ENCODE measurements at places on chromosomes 12 and 14.
A peak's percentile ranks its signal among the peaks of the same experiment; 100 is the strongest.

GRCh38 chr12:56590237-56590830 lies 39.8 kb downstream of the BAZ2A start:
- DNase-seq, result no peak

DNA sequence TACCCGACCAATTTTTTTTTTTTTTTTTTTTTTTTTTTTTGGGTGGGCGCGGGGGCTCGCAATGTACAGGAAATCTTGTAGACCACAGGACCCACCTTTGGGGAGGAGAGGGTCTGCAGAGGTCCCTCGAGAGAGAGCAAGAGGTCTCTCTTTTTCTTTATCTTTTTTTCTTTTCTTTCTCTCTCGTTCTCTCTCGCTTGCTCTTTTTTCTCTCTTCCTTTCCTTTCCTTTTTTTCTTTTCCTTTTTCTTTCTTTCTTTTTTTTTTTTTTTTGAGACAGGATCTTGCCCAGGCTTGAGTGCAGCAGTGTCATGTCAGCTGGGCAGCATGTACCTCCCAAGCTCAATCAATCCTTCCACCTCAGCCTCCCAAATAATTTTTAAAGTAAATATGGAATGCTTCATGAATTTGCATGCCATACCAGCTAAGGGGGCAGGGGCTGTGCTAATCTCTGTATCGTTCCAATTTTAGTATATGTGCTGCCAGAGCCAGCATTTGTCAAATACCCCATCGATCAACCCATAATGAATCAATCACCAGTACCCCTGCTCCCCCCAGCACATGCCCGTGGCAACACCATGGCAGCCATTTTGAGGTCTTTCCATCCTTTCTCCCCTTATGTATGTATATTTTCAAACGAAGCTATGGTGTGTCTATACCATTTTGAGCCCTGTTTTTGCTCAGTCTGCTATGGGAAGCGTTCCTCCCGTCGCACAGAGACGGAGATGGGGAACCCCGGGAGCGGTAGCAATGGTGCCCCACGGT lies 9.3 kb downstream of the PAPLN start:
- DNase-seq, result no peak

- DNase-seq, result no peak
Observed at GRCh38 chr12:51773145-51773869, 75.2 kb downstream of the FIGNL2 start.

GRCh38 chr12:26690601-26691000 lies 142.4 kb downstream of the ITPR2 start:
- no peak for DNase-seq

- DNase-seq, result no peak
Observed at GRCh38 chr14:100285913-100286400, 20.3 kb downstream of the SLC25A29 start.

- DNase-seq, result no peak
Observed at GRCh38 chr14:99685151-99685591, 1.1 kb downstream of the CYP46A1 start.

- no peak for DNase-seq
Observed at GRCh38 chr14:68945190-68945584, 33.9 kb downstream of the ACTN1 start.

- no peak for DNase-seq
Observed at GRCh38 chr12:77940567-77940966, 109.9 kb downstream of the NAV3 start.

DNA sequence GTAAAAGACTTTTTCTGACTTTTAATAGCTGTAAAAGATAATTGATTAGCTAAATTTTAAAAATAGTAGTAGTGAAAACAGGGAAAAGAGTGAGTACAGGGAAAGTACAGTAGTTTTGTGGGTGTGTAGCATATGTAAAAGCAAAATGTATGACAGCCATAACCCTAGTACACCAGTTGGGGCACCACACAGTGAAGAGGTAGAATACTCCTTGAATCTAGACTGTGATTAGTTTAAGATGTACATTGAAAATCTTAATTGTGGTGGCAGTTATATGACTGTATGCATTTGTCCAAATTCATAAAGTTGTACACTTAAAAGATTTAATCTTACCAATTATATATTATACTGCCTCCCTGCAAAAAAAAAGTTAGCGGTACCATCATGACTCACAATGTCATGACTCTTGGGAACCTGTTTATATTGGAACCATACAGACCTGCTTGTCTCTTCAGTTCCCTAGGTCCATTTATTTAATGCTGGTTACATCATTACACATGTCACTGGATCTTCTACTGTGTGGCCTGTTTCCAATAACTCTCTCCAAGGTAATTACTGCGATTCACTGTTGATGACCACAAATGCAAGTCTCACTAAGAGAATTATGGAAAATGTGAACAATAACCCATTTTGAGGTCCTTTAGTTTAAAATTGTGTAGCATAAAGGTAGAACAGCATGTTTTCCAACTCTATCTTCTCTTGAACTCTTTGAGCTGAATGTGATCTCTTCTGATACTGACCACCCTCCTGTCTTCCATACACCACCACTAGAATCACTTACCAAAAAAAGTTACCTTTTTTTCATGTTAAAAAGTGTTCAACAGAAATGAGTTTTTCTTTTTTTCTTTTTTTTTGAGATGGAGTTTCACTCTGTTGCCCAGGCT lies 264.2 kb upstream of the AMIGO2 start:
- DNase-seq, result no peak

DNA sequence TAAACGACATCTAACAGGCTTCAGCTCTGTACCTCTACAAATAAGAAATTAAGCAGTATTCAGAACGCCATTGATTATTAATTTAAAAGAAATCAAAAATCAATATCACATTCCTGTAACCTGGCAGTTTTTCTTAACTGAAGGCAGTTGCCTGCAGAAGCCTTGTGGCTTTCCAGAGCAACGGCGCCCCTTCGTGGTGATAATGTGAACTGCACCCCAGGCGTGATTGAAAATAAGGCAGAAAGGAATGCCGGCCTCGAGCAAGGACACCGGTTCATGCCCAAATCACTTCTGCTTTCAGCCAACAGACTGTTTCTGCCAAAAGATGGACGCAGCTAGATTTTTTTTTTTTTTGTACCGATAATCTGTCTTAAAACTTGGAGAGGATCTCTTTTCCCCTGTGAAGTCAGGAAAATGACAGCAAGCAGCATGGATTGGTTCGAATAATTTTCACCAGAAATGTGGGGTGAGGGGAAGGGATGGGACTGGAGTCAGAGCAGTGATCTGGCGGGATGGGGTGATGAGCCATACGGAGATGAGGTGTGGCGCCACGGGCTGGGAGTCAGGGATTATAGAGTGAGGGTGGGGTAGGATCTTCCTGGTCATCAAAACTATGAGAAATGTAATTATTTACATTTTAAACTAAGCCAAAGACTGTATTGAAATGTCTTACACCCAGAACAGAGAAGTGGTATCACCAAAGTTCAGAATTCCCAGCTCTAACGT lies 473.0 kb downstream of the DPF3 start:
- peak; percentile 69 for DNase-seq

DNA sequence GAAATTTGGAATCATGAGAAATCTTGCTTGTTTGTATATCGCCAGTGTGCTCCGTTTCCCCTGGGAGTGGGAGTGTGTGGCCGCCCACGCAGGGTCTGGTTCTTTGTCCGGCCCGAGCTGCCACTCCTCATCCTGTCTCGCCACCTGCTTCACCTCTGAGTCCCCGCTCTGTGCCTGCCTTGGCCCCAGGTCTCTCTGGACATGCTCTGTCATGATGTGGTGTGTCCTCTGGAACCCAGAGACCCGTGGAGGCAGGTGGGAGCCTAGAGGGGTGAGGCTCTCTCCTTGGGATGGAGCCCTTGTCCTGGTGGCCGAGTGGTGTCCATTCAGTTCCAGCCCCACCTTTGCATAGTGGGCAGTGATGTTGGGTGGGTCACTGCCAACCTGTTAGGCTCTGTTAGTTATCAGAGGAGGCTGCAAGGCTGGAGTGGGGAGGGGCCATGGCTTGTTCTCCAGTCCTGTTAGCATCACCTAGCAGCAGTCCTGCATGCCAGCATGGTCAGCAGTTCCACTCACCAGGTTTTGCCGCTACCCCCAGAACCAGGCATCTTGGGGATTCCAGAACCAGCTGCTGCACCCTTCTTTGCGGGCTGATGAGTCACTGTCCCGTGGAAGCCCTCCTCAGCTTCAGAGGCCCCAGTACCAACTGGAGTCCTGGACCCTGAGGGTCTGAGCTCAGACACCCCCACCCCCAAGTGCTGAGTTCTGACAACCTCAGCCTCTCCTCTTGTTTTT lies 76.5 kb downstream of the EP400 start:
- no peak for DNase-seq

- no peak for DNase-seq
Observed at GRCh38 chr14:91774140-91775096, 42.5 kb upstream of the CATSPERB start.

DNA sequence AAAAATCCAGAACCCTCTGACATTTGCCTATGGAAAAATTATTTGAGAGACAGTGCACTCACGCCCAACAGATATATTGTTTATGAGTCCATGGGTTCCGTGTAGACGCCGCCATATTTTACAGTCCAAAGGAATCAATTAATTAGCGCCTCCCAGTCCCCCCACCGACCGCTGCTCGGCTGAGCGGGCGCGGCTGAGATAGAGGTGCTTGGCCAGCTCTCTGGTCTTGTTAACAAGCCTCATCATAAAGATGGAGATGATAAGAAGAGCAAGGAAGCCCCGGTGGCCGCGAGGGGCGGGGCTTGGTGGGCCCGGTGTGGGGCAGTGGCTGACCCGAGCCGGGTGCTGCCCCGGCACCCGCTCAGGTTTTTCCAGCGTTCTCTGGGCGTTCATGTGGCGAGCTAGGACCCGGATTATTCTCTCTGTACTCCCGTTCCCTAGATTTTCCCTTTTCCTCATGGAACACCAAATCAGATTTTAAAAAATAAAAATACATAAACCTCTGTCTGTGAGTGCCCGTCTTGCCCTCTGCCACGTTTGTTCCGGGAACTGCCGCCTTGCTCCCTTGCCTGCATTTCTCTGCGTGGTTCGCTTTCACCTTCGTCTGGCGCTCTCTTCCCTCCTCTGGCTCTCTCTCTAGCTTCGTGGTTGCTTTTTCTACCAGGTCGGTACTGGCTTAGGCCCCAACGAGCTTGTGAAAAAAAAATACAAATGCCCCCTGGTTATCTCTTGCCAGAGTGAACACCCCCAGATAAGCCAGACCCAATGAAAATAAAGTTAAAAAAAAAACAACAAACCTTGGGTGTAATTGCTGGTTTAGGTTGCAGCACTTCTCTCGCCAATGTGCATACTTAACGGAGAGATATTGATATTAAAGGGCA lies 9.0 kb downstream of the HOXC12 start:
- peak; percentile 56 for DNase-seq

- DNase-seq, result peak; percentile 95
Observed at GRCh38 chr14:90235179-90235976, 21.0 kb upstream of the PSMC1 start.

DNA sequence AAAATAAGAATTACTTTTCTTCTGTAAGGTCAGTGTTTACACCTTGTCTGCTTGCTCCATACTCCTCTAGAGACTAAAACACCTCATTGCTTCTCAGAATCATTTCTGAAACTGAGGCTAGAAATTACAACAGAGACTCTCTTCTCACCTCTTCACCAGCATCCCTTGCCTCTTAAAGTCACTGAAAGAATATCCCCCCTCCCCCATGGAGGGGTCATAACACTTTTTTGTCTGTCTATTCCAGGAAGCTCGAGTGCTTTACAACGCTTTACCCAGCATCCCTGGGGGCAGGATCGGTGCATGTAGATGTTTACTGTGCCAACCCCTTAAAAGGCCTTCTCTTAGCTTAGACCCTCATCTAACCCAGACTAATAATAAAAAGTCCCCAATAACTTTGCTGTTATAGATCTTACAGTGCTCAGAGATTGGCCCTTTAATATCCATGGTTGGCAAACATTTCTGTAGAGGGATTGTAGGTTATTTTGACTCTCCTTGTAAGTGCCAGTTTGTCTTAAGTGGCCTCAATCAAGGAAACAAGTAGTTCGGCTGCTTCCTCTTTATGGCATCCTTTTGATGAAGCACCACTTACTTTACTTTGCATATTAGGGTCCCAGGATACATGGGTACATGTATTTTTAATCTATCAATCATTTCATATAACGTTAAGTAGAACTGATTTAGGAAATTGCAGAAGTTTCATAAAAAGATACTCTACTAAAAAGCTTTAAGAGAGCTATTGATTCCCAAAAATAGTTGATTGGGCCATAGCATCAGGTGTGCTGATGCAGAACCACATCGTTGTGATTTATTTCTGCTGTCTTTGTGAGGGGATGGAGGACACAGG lies 29.3 kb downstream of the PRKCH start:
- DNase-seq, result no peak

- DNase-seq, result no peak
Observed at GRCh38 chr14:92421751-92422150, 91.8 kb upstream of the RIN3 start.

GRCh38 chr14:100654814-100655740 lies 67.9 kb upstream of the BEGAIN start:
- no peak for DNase-seq

- peak; percentile 57 for DNase-seq
Observed at GRCh38 chr12:102879144-102879763, 37.8 kb downstream of the PAH start.

GRCh38 chr14:92040431-92041051 lies 682 bp upstream of the TRIP11 start:
- no peak for DNase-seq

- DNase-seq, result no peak
Observed at GRCh38 chr12:27951898-27952297, 20.6 kb downstream of the PTHLH start.

DNA sequence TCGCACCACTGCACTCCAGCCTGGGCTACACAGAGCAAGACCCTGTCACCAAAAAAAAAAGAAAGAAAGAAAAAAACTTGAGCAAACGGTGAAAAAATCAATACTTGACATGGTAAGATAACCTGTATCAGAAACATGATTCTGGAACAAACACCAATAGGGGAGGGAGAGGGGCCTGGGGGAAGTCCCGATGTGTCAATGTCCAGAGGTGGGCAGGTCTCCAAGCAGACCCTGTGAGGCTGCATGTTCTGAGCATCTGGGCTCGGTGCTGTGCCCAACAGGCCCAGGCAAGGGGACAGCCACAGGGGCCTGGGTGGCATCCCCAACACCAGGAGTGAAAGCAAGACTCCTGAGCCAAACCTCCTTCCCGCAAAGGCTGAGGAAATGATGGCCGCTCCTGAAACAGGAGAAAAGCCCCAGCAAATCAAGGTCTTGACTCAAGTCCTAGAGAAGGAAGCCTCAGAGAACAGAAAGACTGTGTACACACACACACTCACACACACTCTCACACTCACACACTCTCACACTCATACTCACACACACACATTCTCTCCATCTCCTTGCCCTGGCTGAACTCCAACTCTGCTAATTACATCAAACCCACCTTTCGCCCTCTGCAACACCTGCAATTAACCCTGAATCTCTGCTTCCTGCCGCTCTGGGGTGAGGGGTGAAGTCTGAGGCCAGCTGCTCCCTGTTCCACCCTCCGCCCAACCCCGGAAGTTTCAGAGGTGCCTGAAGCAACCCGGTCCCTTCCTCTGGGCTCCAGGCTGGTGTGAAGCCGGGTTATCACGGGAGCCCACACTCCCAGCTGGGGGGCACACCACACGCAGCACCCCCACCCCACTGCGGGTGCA lies 20.4 kb downstream of the CCDC88C start:
- DNase-seq, result peak; percentile 67

- DNase-seq, result no peak
Observed at GRCh38 chr14:105748204-105748578, 221.8 kb downstream of the TMEM121 start.
